Cerebellar nuclear complex (tissue), 1 donor: ENCODE measurements at places on chromosomes 3 and 15.

GRCh38 chr3:158703566-158703965, 28.7 kb downstream of the RARRES1 start:
- DNase-seq, result no peak

DNA sequence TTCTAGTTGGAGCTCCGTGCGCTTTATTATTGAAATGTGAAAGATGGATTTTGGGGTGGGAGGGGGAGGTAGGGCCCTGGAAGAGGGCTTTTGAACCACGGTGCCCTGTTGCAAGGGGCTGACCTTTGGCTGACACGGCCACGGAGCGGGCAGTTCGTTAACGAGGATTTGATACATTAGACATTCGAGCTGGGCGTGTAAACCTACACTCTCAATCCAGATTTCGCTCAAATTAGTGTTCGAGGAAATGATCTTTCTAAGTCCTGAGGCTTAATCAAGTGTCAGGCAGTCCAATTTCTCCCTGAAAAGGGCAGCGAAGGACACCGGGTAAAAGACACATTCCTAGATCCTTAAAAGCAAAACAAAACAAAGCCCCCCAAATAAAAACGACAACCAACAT, 13.0 kb downstream of the ZIC1 start:
- DNase-seq, result no peak

DNA sequence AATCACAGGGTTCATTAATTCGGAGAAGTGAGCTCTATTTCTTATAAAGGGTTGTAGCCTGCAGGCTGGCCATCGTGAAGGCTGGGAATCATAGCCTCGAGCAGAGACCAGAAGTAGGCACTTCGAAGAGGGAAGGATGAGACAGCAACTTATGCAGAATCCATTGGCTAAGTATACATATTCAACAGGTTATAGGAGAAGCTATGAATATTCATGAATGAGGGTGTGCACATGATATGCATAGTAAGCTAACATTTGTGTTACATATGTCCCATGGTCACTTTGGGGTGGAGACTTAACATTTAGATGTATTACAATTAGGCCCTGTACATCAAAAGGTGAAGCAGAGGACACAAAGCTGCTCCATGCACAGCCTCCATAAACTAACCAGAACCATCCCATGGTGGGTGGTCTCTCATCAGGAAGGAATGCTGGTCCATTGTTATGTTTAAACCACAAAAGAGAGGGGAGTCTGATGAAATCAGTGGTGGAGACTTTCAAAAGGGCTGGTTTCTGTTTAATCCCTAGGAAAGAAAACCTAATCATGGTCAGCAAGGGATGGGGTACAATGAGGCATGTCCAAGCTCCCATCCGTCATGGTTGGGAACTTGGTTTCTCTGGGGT, 80.8 kb upstream of the FHIT start:
- DNase-seq, result no peak

- DNase-seq, result no peak
Observed at GRCh38 chr3:196198081-196198675, 13.0 kb downstream of the ZDHHC19 start.

GRCh38 chr15:98787936-98788757, 139.8 kb downstream of the IGF1R start:
- DNase-seq, result no peak

GRCh38 chr15:89197503-89197971, 23.8 kb downstream of the RLBP1 start:
- no peak for DNase-seq

GRCh38 chr3:183435661-183436060, 7.2 kb upstream of the MCF2L2 start:
- DNase-seq, result no peak

DNA sequence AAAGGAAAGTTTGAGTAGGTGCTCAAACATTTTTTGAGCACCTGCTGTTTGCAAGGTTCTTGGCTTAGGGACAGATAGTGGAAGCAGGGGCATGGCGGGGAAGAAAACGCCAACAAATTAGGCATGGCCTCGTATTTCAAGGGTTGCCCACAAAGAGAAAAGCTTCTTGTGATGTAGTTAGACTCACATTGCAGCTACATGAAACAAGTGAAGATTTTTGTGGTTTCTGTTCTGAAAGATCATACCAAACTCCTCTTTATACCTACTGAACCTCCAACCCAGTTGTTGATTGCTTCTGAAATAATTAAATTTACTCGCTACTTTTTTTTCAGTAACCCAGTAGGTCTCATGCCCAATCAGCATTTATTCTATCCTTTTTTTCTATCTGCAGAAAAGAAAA, 23.5 kb upstream of the RARB start:
- DNase-seq, result no peak

- no peak for DNase-seq
Observed at GRCh38 chr3:53729618-53730017, 116.6 kb downstream of the CHDH start.

GRCh38 chr3:79597709-79598108, 170.1 kb downstream of the ROBO1 start:
- DNase-seq, result no peak

DNA sequence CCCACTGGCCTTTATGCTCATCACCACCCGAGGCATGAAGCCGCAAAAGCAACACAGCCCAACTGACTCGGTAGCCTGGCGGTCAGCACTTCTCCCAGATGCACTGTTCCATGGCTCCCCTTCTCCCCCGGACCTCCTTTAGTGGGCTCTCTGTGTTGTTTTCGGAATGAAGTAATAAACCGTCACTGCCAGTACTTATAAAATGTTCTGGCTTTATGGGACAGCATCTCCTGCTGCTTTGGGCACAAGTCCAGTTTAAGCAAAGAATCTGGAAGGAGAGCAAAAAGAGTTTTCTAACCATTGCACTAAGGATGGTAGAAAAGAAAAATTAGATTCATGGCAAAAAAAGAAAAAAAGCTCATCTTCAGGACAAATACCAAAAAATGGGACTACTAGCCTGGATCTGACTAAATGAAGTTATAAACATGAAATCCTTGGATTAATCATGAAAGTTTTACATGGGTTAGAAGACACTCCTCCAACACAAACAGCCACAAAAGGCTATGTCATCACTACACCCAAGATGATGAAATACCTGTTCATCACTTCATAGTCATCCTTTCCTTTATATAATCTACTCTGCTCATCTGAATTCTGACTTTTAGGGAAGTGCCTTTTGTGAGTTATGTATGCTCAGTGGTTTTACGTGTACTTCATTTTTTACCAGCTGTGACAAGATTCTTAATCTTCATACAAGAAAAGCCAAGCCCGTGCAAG, 89.5 kb upstream of the UBE2E2 start:
- no peak for DNase-seq

- DNase-seq, result no peak
Observed at GRCh38 chr3:141229132-141229531, 2.5 kb upstream of the PXYLP1 start.

GRCh38 chr15:80937718-80938117, 51.9 kb downstream of the MESD start:
- DNase-seq, result no peak

DNA sequence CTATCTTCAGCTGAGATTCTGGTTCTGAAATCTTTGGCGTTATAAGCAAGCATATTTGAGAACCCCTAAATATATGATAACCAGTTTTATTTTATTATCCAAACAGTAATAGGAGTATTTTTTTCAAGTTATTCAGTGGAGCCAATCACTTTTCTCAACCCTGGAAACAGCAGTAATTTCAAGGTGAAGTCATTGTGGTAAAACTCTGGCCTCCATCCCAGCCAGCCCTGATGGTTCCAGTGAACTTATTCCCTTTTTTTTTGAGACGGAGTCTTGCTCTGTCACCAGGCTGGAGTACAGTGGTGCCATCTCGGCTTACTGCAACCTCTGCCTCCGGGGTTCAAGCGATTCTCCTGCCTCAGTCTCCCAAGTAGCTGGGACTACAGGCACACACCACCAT, 545.4 kb upstream of the IL12A start:
- no peak for DNase-seq

GRCh38 chr3:134809427-134810051, 14.5 kb downstream of the EPHB1 start:
- no peak for DNase-seq
